ENCODE measurements at places on chromosomes 16 and 17.

DNA sequence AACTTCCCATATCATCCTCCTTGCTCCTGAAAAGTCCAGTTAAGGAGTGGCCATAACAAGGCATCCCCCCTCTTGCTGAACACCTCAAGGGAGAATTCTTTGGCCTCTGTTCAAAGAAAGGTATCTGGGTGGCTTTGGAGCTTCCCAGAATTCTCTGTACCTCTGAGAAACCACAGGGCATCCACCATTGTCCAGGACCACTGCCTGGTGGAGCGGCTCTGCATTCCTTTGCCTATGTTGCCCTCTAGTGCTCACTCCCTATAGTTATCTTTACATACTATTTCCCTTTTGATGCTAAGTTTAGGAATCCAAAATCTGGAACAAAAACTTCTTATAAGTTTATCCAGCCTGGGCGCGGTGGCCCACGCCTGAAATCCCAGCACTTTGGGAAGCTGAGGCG is 30.3 kb downstream of the CHD9NB start:
- DNase-seq: no peak

GRCh38 chr17:5741810-5742209 is 157.5 kb upstream of the NLRP1 start:
- DNase-seq: no peak

DNA sequence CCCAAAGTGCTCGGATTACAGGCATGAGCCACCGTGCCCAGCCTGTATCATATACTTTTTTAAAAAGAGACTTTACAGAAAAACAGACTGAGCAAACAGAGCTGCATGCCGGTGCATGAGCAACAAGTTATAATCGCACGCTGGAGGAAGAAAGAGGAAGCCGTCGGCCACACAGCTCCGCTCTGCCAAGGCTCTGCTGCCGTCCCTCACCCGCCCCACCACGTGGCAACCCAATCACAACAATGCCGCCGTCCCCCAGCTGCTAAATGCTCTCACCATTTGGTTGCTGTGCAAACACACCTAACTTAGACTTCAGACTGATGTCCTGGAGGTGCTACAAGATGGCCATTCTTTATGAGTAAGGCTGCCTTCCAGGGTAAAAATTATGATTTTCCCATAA is 83.5 kb downstream of the ADCY9 start:
- DNase-seq: peak; percentile 31

GRCh38 chr17:75476752-75477489 is 20.5 kb downstream of the TMEM94 start:
- DNase-seq: no peak

GRCh38 chr16:1960665-1961630 is 1.6 kb downstream of the NDUFB10 start:
- no peak for DNase-seq

Data from CD4-positive, alpha-beta T cell treated with Interferon alpha-2 for 1 hour (primary cell).